ENCODE measurements at places on chromosomes 2 and 18.

DNA sequence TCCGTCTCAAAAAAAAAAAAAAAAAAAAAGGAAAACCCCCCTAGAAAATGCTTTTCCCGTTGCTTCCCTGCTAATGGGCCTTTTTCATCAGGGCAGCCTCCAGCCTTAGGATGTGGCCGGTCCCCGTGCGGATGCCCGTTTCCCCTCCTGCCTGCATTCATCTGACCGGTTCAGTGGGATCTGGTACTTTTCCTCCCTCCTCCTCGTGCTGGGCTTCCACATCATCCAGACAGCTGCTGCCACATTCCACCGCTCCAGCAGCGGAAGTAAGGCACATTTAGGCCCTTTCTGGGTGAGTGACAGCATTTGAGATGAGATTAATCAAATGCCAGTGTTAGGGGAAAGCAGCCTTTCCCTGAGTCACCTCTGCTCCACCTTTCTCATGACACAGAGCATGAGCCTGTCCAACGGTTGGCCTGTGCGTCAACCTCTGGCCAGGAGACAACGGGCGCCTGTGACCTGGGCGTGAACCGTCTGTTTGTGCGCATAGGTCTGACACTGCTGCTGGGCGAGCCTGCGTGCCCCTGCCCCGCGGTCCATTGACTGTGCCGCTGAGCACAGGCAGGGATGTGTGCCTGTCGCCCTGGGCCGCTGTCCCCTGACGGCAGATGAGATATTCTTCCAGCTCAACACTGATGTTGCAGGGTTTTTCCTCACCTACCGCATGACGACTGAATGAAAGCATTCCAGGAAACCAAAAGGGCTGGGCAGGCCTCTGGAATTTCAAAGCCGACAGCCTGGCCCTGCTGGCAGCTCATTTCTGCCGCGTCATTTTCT lies 174.0 kb downstream of the TGIF1 start:
- DNase-seq, result no peak

GRCh38 chr2:55840460-55840859 lies 83.1 kb downstream of the EFEMP1 start:
- DNase-seq, result no peak

DNA sequence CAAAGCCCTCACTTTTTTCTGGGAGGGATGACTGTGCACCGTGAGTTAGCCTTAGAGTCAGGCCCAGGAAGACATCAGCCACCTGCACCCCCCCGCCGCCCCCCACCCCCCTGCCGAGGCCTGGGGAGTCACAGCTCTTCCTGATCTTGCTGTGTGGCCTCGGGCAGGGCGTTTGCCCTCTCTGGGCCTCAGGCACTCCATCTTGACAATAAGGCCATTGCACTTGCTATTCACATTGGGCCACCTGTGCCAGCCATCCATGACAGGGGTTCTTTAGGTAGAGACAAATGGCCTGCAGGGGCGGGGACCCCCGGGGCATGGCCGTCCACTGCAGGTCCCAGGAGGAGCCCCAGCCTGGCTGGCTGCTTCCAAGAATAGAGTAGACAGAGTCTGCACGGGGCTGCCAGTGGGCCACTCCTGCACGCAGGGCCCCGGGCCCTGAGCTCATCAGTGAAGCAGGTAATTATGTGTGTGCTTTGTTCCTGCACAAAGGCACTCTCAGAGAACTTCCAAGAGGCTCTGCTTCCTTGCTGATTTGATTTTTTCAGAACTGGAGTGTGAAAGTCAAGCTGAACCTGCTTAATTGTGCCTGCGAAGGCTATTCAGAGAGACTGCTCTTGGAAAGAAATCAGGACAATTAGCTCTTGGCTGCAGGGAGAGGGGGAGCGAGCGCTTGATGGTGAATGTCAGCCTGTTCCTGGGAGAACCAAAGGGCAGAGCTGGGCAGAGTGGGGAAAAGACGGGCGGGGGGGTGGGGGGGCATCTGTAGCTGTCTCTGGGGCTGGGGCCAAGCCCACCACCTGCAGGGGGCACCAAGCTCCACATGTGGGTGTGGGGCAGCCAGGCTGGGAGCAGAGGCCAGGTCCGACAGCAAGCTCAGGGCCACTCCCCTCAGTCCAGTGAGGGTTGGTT lies 40.3 kb downstream of the RRM2 start:
- DNase-seq, result no peak

GRCh38 chr2:148988337-148988736 lies 50.2 kb upstream of the LYPD6B start:
- DNase-seq, result no peak

Data from dorsolateral prefrontal cortex (tissue), 122 donors.